ENCODE measurements at places on chromosomes 16 and 17.

GRCh38 chr16:81755915-81756614 lies 23.0 kb upstream of the PLCG2 start:
- peak; percentile 76 for DNase-seq

- no peak for DNase-seq
These were observed 3.8 kb downstream of the FUS start for GRCh38 chr16:31183432-31184428.

DNA sequence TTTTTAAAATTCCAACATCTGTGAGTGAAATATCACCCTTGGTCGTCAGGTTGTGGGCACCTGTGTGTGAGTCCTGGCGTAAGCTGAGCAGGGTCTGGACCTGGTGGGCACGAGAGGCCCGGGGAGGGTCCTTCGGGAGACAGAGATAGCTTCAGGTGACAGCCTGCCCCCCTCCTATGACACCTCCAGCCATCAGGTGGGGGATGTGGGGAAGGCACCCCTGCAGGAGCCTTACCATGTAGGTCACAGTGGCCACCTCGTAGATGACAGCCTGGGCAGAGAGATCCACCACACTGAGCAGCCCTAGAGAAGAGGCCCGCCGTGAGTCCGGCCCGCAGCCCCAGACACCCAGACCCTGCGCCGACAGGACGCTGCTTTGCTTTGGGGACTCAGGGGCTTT lies 11.2 kb downstream of the SLC47A2 start:
- DNase-seq = no peak

- DNase-seq = no peak
These were observed 2.7 kb downstream of the TOM1L1 start for GRCh38 chr17:54903375-54903774.

DNA sequence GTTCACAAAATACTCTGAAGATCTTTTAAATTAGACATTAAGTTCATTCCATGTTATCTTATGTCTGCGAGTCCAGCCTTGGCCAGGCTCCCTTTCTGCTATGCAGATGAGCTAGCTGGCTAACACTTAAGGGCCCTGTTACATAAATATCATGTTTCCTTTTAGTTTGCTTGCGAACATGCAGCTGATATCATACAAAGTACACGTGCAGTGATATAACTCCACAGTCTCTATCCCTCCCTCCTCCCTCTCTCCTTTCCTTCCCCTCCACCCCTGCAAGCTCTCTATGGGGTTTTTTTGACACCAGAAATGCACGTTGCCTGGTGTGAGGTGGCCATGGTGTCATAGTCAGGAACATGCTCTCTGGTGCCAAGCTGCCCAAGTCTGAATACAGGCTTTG lies 46.1 kb downstream of the ARHGAP17 start:
- no peak for DNase-seq

DNA sequence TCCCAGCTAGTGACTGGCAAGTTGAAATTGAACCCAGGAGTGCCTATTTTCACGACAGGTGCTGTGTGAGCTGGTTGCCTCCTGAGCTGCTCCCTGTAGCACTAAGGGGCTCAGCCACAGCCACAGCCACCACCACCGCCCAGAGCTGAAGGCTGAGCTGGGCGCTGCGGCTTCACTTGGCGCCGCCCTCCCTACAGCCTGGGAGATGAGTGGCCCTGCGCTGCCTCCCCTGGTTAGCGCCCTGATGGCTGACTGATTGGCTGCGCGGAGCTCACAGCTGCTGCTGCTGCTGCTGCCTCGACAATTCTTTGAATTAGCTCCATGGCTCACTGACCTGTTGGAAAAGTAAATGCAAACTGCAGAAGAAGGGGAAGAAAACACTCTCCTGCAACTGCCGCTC lies 91.8 kb upstream of the TMEM132E start:
- no peak for DNase-seq

DNA sequence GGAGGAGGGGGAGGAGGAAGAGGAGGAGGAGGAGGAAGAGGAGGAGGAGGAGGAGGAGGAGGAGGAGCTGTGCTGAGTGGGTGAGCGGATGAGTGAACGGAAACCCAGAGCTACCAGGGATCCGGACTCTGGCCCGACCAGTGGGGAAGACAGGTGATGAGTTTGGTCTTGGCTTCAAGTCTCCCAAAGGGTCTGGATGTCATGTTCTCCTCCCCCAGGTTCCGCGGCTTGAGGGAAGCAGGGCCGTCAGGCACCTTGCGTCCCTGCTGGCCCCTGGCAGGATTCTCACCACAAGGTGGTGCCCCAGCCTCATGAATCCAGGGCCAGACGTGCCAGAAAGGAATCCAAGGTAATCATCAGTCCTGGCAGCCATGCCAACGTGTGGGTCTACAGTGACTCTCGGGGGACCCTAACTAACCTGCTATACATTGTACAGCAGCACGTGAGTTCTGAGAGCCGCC lies 13.5 kb upstream of the ABAT start:
- DNase-seq = peak; percentile 11

DNA sequence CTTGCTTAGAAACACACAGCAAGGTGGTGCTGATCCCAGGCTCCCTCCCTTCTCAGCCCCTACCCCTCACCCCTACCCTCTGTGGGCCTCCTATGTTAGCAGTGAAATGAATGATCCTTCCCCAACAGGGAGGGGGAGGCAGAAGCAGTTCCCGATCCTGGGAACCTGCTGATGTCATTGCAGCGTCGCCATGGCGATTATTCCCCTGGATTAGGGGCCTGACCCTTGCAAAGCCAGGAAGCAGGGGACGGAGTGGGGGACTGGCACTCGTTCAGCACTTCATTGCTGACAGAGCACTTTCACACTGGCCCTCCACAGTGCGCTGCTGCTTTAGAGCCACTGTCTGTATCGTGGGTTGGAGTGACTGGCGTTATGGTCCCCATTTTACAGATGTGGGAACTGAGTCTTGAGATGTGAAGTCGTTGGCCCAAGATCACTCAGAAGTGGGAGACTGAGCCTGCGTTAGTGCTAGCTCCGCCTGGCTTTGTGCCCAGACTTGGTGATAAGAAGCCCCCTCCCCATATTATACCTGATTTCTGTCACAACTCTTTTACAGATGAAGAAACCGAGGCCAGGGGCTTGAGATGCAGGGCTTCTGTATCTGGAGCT lies 26.6 kb downstream of the LASP1 start:
- DNase-seq = no peak

DNA sequence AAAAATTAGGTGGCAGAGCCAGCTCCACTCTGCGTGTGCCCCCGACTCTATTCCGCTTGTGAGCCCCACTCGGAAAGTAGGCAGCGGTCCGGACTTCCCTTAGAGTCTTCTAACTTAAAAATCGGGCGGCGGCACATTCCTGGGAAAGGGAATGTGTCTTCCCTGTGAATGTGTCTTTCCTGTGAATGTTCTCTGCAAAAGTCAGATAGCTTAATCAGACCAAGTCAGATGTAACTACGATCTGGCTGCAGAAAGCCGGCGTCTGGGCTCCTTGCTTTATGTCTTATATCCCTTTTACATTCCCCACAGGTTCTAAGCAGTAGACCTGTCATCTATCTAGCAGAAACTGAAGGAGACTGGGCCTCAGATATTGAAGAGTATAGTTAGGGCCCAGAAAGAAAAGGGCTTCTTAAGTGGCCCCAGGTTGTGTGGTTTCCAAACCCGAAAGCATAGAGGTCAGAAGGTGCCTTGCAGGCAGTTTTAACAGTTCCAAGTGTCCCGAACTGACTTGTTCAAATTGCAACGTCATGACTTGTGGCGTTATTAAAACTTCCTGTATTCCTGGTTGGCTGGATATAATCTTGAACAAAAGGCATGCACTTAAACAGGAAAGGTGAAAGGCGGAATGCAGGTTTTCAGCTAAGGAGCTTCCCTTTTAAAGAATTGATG lies 601 bp downstream of the PHKB start:
- DNase-seq = peak; percentile 45

DNA sequence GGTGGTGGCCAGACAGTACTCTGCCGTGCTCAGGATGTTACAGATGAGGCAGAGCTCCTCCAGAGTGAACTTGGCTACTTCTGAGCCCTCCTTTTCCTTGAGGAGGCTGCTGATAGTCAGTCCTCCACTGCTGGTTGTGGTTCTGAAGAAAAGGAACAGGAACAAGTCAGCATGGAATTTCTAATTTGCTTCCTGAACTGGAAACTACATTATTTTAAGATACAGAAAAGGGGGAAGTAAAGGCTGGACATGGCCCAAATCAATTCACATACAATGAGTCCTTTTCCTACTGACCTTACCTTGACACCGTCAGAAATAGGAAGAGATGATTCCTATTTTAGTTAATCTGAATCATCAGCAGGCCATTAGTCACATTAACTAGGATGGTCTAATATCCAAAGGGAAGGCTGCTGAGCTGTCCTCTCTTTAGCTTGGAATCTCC lies 154.2 kb downstream of the VPS53 start:
- DNase-seq = no peak

- no peak for DNase-seq
These were observed 21.1 kb upstream of the DOC2B start for GRCh38 chr17:202501-202951.

- DNase-seq = peak; percentile 88
These were observed 17.3 kb upstream of the HEXD start for GRCh38 chr17:82400830-82401229.

GRCh38 chr17:3502466-3502865 lies 26.7 kb downstream of the ASPA start:
- no peak for DNase-seq

DNA sequence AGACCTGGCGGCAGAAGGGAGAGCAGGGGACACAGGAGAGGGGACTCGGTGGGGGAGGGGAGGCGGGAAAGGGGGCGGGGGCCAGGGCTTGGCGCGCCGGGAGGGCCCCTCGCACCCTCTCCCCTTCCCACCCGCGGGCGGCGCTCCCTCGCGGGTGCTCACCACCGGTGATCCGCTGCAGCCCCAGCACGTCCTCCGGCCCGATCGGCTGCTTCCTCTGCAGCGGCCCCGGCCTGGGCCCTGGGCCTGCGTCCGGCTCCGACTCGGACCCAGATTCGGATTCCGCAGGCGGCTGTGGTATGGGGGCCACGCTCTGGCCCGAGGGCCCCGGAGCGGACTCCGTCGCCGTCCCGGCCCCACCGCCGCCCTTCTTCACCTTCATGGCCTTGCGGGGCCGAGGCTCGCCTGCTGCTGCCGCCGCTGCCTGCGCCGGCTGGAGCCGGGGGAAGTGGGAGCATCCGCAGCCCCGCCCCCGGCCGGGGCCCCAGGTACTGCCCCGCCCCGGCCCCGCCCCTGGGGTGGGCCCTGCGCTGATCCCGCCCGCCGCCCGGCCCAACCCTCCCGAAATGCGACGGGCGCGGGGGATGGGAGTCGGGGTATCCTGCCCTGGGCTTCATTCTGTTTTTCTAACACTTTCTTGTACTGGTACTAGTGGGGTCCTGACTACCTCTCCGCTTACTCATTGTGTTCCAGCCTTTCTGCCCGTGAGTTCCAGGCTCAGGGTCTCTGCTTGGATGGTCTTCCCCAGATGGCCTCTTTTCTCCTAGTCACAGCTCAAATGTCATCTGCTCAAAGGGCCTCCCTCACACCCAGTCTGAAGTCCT lies at the start of gene UNC119:
Gene UNC119, minus strand, starts transcription at position 449 of the 824 bp plus-strand sequence. Its CDS starts 67 bp downstream, at position 382.
- DNase-seq = peak; percentile 58

- DNase-seq = no peak
These were observed 23.6 kb downstream of the SIAH1 start for GRCh38 chr16:48361540-48362144.

- DNase-seq = no peak
These were observed 24.1 kb upstream of the CIITA start for GRCh38 chr16:10852948-10853347.

GRCh38 chr16:73196670-73197069 lies 148.7 kb upstream of the ZFHX3 start:
- peak; percentile 30 for DNase-seq
